ENCODE measurements at places on chromosomes 2 and 18.

DNA sequence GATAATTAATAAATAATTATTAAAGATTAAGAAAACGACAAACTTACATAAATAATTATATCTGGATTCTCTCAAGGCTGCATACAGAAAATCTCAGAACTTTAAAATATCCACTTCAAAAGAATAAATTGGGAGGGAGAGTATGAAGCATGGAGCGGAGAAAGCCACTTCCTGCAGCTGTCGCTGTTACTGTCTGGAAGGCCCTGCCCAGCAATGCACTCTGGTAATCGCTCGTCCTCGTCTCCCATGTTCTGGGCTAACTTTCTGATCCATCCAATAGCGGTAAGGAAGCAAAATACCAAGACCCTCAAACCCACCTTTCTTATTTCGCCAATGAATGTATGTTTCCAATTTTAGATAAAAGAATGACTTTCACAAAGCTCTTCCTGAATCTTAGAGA lies 26.7 kb downstream of the CYRIA start:
- no peak for DNase-seq

- no peak for DNase-seq
Observed at GRCh38 chr2:169395821-169396374, 33.6 kb upstream of the LRP2 start.

DNA sequence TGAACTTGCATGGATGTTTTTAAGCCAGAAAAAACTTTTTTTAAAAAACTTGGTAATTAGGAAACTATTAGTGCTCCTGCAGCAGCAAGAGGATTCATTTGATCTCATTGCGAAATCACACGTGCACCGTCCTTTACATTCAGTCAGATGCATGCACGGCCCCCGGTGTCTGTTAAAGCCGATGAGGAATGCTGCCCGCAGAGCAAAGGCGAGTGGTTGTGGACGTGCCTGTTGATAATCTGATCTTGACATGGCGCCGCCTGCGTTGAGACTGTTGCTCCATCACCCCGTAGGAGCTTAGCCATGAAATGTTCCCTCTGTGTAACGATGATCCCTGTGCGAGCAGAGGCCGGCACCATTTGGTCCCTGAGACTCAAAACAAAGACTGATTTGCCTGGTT lies 300.0 kb downstream of the GBX2 start:
- DNase-seq = no peak

- DNase-seq = no peak
Observed at GRCh38 chr2:124559236-124559635, 534.1 kb downstream of the CNTNAP5 start.

DNA sequence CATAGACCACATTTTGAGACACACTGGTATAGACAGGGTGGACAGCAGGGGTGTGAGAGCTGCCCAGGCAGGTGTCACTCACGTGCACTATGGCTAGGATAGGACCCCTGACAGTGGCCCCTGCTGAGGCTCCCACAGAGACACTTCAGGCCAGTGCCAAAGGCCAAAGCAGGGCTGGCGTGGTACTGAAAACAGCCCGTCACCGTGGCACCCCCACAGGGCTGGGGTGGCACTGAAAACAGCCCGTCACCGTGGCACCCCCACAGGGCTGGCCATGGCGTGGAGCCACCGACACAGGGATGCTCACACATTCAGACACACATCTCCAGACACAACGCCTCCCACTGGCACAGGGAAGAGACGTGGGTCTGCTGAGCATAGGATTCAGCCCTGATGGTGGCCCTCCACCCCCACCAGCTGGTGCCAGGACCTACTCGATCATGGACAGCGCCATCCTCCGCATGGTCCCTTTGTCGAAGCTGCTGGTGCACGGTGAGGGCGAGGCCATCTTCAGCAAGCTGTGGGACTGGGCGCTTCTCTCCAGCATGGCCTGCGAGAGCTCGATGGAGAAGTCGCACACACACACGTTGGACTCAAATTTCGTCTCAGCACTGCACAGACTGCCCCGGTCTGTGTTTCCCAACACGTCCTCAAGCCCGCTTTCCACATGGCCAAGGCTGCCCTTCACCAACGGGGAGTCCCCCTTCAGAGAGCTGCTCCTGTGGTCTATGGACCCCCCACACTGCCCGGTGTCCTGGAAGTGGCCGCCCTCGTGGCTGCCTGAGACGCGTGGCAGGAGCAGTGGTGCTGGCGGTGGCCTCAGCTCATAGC lies 34.1 kb downstream of the ANKMY1 start:
- no peak for DNase-seq

DNA sequence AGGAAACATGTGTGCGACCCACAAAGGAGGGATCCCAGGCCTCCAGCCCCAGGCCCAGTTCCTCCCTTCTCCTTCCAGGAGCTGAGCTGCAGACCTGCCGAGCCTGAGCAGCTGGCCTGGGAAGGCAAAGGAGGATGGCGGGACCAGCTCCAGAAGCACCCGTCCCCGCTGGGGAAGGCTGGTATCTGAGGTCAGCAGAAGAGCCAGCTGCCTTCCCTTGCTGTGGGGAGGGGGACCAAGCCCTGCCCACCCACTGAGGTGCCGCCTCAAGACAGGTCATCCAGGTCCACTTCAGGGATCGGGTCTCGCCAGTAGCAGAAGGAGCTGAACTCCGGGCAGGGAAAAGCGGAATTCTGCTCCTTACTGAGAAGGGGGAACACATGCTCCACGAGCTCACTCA lies 73.2 kb downstream of the EMILIN2 start:
- DNase-seq = no peak

GRCh38 chr18:61735564-61736102 lies 157.2 kb downstream of the RNF152 start:
- DNase-seq = no peak
